ENCODE measurements at places on chromosomes 12 and 14. TPM values are rescaled to one million over a fixed set of nuclear protein-coding genes. Genes with fewer than 3 reads are reported as not detected.

SCNN1A gene
- 1.9 TPM for total RNA-seq

DNA sequence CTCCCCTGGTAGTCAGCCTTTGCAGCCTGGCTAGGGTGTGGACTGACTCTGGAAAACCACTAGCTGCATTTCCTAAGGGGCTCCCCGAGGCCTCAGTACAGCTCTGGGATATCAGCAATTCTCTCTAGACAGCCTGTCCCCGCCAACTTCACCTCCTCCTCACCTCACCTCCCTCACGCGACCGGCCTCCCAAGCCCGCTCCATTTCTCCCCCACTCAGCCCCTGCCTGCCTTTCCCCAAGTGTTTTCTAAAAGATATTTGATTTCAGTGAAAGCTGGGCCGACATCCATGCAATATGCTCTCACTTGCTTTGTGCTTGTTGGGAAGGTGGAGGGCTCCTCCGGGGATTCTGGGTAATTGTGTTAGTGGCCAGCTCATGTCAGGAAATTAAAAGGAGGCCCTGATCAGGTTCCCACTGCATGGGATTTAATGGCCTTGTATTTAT, 91.8 kb downstream of the ESRRB start:
- no peak for DNase-seq

DNA sequence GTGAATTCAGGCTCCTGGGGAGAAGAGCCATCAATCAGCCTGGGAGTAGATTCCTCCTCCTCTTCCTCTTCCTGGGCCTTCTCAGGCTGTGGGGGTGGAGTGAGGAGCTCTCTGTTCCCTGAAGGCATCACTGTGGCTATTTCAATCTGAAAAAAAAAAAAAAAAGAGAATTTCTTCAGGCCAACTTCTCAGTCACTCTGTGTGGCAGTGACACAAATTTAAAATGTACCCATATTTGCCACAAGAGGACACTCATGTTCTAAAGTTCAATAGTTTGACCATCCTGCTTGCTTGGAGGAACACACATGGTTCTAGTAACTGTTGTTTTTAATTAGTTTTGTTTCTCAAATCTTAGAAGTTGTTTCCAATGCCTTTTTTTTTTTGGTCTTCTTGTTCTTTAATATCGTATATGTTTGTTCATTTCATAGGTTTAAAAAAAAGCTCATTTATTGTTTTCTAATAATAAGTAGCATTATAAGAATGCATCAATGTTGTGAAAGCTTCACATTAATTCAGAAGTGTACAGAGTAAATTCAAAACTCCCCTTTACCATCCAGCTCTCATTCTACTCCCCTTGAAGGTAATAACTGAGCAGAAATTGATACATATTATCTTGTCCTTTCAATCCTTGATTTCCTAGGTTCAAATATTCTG, 23.3 kb upstream of the CCER1 start:
- no peak for DNase-seq

DNA sequence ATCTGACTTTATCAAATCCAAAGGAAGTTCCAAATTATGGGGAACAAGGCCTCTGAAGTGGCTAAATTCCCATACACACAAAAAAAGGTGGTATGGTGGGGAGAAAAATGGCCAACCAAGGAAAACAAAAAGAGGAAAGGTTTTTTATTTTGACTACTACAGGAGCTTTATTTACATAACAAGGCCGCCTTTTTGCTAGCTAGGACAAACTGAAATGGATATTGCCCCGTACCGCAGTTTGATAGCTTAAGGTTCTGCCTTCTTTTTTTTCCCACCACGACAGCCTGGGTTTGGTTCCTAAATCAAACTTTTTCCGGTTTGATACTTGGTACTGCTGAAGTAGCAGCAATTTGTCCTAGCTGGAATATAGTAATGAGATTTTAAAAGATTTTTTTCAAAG, 66.8 kb downstream of the COX16 start:
- DNase-seq: no peak

DNA sequence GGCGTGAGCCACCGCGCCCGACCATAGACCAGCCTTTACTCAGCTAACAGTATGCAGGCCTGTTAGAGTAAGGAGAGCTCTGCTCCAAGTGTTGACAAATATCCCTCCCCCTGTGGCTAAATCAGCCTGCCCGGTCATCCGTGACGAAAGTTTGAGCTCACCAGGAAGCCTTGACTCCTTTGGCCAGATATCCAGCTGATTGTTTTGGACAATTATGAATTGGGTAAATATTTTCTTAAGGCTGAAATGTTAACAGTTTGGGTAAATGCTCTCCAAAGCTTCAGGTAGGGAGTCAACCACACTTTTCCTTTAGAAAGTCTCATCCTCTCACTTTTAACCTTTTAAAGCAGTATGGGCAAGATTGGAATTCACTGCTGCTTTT, 157.9 kb downstream of the PAWR start:
- no peak for DNase-seq

DNA sequence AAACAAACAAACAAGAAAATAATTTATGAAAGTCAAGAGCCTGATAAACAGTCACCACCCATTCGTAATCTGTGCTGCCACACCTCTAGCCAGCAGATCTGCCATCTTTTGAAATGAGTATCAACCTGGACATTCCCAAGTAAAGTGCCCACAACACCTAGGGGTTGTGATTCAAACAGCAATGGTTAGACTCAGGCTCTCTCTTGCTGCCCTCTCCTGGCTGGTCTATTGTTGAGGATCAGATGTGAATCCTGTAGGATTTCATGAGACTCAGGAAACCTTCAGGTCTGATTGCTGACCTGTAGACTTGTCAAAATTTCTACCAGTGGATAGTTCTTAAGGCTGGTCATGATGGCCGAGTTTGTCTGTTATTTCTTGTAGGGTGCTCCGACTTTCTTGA, 26.8 kb downstream of the DGLUCY start:
- DNase-seq: no peak

GRCh38 chr12:132190012-132190755, 45.9 kb downstream of the NOC4L start:
- DNase-seq: no peak

GRCh38 chr12:101064721-101065120, 145.3 kb downstream of the SLC5A8 start:
- DNase-seq: no peak

- no peak for DNase-seq
Measured at GRCh38 chr12:30395190-30395589, 300.5 kb downstream of the IPO8 start.

DNA sequence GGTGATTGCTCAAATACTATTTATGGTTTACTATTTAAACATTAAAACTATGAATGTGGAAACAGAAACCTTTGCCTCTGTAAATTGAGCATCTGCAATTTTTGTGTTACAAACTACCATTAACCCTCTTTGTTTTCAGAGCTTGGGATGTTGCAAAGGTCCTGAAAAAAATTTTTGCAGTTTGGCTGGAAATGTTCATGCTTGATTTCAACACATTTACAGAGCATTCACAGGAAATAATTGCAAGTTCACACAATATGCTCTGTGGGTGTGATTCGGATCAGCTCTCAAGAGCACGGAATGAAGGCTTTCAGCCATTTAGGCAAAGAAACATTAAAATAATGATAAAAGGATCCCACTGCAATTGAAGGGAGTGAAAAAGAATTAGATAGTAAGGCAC, 232.9 kb downstream of the ATP23 start:
- no peak for DNase-seq

- DNase-seq: no peak
Measured at GRCh38 chr12:89693639-89694202, 14.9 kb downstream of the ATP2B1 start.

- DNase-seq: no peak
Measured at GRCh38 chr12:63952995-63953394, 108.5 kb downstream of the SRGAP1 start.

DNA sequence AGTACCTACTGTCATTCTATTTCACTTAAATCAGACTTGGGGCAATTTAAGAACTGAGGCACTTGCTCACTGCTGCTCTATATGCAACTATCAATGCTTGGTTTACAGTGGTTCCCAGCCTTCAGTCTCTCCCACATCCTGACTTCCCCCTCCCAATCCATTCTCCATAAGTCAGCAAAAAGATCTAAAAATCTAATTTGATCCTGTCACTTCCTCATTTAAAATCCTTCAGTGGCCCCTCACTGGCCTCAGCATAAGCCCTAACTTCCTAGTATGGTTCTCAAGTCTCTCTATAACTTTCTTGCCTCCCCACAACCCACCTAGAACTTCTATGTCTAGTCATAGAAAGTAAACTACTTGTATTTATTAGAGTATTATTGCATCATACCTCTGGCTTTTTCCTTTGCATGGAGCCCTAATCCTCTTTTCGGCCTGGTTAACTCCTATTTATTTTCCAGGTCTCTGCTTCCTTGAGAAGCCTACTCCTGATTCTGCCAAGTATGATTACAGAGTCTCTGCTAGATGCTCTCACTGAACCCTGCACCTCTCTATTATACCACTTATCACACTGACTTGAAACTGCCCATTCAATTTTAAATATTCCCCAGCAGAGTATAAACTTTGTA, 130.6 kb downstream of the RALGAPA1 start:
- DNase-seq: no peak

- no peak for DNase-seq
Measured at GRCh38 chr14:91897106-91897701, 29.9 kb upstream of the TC2N start.

GPR162 gene
- 4.2 TPM for total RNA-seq

SOX5 gene
- total RNA-seq: 16.2 TPM

GRCh38 chr14:47596232-47596631, 79.2 kb downstream of the MDGA2 start:
- DNase-seq: no peak

DNA sequence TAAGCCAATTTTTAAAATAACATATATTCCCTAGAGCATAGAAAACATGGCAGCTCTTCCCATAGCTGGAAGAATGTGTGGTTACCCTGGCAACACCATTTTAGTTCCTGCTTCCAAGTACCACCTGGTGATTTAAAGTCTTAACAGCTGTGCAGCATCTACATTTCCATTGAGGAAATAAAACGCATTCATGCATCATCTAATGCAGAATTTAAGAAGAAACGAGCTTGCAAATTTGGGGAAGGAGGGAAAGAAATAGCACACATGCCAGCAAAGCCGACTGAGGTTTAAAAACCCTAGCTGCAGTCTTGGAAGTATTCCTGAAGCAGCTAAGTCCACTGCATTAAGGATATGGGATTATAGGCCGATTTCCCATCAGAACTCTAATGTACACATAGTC, 22.8 kb upstream of the SLC38A2 start:
- no peak for DNase-seq

CACNA2D4 gene
- 0.92 TPM for total RNA-seq

DNA sequence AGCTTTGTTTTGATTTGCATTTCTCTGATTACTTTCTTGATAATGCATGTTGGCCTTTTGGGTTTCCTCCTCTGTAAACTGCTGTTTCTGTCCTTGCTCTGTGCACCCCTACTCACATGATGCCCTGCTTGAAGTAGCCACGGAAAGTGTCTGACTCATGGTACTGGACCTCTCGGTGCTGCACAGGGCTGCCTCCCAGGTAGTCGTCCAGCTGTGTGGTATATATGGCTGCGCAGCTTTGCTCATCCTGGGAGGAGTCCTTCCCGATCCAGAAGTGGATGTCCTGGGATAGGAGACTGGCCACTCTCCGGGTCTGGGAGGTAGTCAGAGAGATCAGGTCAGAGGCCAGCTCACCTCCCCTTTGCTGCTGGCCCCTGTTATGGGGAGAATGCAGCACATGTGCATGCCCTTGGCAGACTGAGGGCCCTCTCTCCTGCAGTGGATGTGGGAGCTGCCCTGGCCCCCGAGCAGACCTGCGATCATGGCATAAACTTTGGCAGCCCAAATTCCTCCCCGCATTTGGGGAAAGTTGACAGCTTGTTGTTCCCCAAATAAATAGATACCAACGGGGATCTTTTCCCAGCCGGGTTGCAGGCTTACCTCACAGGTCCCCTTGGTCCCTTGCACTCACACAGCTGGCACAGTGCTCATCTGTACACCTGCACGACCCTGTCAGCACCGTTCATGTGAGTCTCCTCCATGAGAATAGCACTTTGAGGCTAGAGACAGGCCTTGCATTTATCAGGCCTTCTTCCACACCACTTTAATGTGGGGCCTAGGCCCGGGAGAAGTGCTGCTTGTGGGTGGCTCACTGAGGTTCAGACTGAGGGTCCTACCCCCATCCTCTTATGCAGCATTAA, 5.2 kb downstream of the AVIL start:
- peak; percentile 64 for DNase-seq

DNA sequence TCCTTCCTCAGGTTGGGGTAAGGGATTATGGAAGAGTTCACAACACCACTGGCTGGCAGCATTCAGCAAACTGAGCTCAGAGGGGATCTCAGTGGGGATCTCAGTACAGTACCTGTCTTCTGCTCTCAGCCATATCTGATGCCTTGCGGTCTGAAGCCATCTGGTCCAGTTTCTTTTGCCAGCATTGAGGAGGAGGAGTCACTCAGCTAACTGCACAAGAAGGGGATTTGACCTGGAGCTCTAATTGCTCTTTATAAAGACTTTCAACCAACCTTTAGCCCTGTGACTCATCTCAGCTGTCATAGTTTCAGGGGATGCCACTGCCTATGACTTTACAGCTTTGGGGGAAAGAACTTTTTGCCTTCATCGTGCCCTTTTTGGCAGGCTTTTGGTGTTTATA, 44.9 kb downstream of the JKAMP start:
- DNase-seq: no peak

GRCh38 chr12:93011100-93011499, 82.0 kb upstream of the EEA1 start:
- DNase-seq: no peak

DNA sequence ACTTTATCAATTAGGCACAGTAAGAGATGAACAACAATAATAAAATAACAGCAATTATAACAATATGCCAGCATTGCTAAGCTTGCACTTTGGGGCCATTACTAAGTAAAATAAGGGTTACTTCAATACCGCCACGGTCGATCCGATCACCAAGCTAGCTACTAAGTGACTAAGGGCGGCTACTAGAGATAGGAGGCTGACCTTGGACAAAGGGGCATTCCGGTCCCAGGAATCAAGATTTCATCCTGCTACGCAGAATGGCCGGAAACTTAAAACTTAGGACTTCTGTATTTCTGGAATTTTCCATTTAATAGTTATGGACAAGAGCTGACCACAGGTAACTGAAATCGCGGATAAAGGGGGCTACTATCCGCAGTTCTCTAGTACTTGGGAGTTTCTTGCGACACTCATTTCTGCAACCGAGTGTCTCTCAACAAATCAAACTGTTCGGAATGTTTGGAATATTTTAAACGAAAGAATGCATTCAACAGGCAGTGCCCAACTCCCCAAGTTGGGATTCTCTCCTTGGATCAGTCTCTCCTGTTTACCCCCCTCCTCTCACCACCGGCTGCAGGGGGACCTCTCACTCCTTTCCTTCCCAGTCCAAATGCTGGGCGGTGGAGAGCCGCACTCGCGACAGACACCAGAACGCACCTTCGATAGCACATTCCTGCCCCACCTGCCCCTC, 650 bp downstream of the HEBP1 start:
- DNase-seq: no peak

- DNase-seq: no peak
Measured at GRCh38 chr12:124841558-124841945, 22.1 kb downstream of the SCARB1 start.

All from chondrocyte (in vitro differentiated cells).